ENCODE measurements at places on chromosomes 5 and 9.
A peak's percentile ranks its signal among the peaks of the same experiment; 100 is the strongest.

- DNase-seq = no peak
These were observed 203.6 kb upstream of the GRAMD2B start for GRCh38 chr5:126219616-126220015.

DNA sequence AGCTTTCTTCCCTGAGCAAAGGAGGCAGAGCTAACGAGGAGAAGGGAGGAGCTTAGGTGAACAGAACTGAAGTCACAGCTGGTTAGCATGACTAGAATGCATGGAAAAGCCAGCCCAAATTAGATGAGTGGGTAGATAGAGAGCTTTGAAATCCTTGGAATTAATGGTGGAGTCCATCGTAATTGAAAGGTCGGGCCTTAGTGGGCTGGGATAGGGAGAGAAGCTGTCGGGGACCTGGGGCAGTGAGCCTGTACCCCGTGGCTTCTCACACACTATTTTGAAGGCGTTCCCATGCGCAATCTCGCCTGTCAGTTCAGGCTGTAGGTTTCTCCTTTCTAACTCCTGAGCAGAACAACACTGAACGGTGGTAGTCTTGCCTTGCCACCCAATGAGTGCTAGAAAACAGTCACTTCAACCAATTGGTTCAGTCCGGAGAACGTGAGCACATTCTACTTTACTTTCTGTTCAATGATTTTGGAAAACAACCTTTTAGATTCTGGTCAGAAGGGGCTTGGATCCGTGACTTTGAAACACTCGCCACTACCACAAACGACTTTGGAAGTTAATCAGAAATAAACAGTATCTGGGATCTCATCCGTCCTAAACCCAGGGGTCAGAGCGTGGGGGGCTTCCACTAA, 655 bp upstream of the RAI14 start:
- peak; percentile 28 for DNase-seq

- DNase-seq = no peak
These were observed 93.6 kb upstream of the OTULINL start for GRCh38 chr5:14487897-14488570.

DNA sequence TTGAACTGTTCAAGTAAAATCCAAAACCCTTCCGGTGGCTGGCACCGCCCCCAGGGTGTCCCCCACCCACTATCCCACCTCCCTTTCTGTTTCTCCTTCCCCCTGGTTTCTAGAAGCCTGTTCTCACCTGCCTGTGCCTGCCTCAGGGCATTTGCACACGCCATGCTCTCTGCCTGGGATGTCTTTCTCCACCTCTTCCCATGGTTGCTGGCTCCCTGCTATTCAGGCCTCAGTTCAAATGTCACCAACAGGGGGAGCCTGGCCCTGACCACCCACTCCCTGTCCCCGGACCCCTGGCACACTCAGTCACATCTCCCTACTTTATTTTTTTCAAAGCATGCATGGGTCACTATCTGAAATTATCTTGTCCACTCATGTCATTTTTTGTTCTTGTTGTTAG, 39.9 kb upstream of the EEIG1 start:
- no peak for DNase-seq

- no peak for DNase-seq
These were observed 36.2 kb upstream of the CKS2 start for GRCh38 chr9:89274838-89275237.

GRCh38 chr9:21455320-21455719, 15.1 kb downstream of the IFNA1 start:
- DNase-seq = peak; percentile 36

DNA sequence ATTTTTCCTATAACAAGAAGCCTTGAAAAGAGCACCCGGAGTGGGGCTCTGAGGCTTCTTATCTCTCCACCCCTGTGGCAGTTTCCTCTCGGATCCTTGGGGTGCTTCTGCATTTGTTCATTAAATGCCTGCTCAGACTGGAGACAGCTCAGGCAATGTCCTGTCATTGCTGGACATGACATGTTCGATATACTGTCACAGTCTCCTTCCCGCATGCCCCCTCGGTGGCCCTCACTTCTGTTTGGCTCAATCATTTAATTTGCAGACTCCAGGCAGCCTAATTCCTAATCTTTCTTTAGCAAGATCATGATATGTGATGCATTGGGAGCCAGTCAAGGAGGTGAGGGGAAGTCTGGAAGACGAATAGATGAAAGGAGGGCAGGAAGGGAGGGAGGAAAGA, 37.5 kb upstream of the CPEB4 start:
- no peak for DNase-seq

GRCh38 chr5:41815663-41816229, 54.5 kb downstream of the OXCT1 start:
- no peak for DNase-seq

DNA sequence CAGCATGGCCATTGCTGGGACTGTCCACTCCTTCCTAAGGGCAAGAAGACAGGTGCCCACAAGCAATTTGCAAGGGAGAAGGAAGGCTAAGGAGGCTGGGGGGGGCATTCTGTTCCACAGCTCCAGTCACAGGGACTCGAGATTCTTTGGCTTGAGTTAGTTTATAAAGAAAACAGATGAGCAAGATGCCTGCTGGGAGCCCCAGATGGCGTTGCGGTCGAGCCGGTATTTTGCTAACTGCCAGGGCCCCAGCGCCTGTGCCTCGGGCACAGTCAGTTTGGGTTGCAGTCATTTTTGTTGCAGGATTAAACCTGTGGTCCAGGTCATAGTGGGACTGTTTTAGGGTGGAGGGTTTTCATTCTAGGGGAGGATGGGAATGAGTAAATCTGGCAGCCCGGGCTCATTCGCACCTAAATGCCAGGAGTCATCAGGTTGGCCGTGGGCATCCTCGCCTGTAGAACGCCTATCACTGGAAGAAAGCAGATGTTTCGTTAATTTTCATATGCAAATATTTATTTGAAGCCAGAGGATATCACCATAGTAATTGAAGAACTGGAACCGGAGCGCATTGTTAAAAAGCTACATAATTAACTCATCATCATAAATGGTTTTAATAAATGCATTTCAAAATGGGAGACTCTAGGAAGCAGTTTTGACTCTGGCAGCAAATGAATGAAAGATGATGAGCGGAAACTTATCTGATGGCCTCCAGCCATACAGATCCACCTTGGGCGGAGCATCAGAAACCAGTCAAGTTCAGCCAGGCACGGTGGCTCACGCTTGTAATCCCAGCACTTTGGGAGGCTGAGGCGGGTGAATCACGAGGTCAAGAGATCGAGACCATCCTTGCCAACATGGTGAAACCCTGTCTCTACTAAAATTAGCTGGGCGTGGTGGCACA, 87.1 kb upstream of the FCN2 start:
- DNase-seq = no peak

DNA sequence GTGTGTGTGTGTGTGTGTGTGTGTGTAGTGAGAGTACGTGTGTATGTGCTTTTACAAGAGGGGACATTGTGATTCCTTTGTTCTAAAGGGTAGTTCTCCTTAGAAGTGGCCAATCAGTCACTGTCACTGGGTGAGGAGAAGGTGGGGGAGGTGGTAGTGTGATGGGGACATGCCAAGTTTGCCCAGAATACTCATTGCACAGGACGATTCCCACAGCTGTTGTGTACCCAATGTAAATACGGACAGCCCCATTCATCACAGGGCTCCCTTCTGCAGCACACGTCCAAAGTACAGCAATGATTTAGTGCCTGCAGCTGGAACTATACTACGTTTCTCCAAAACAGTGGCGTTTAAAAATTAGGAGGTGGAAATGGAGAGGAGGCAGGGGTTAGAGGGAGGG, 287.8 kb downstream of the TLR4 start:
- no peak for DNase-seq

GRCh38 chr5:74492230-74492629, 148.3 kb downstream of the ENC1 start:
- no peak for DNase-seq

DNA sequence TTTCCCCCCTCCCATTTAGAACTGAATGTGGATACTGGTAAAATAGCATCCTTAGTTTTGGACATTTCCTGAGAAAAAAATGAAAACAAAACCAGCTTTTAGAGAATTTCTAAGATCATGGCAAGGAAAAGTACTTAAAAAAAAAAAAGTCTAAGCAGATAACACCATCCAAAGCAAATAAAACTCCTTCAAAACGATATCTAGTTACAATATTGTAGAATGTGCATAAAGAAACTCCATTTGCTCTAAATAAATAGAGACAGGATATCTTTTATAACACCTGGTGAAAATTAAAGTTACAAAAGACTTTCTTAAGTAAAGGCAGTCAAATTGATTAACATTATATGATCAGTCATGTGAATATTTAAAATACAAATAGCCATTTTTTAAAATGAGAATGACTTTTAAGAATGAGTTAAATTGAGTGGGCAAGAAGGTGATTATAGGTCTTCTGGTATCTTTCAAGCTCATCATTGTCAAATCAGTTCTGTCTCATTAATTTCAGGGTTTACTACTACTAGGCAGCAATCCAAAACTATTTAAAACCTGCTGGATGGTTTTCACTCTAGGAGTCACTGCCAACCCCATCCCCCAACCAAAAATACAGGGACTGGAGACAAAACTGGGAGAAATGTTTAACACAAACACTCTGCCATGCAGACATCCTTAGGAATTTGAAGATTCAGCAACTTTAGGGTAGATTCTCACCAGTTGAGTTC, 382.6 kb downstream of the ADGRV1 start:
- no peak for DNase-seq

DNA sequence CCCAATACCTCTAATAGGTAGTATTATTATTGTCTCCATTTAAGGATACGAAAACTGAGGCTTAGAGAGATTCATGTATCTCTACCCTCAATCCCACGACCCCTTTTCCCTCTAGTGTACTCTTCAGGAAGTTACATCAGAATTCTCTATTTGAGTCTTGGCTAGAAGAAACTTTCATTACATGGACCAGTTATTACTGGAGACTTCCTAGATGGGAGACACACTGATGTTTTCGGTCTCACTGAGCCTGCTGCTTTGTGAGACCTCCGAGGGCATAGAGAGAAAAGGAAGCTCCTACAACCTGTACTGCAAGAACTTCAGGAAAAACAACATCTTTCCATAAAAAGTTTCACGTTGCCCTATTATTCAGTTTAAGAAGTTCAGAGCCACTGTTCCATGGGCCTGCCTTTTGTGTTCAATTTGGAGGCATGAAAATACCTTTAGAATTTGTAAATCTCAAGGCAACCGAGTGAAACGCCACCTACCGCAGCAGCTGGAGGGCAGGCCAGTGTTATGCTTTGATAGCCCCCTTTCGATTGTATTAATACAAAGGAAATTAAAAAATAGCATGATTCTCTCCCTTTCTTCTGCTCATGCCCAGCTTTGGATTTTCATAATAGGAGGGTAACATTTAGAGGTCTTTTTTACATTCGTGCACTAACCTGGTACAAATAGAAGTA, 223.3 kb downstream of the EBF1 start:
- no peak for DNase-seq

GRCh38 chr5:51652980-51653379, 269.7 kb downstream of the ISL1 start:
- no peak for DNase-seq

DNA sequence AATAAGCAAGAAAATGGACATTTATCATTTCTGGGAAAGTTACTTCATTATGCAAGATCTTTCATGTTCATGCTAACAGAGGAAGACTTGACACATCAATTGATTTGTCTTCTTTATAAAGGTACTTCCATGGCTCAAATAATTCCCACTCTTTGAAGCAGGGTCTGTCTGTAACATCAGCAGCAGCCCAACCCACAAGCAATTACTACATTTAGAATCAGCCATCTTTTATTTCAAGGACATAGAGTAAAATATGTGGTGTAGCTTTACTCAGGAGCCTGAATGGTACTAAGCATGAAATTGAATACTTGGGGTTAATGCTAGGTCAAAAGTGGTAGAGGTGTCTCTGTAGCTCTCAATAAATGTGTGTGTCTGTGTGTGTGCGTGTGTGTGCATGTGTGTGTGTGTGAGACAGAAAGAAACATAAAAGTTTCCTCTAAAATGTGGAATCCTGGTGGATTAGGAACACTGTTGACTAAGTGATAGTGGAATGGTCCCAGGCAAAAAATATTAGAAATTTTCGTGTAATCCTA, 581.1 kb downstream of the CAAP1 start:
- DNase-seq = no peak

- DNase-seq = no peak
These were observed 30.2 kb downstream of the PAEP start for GRCh38 chr9:135591506-135592330.

- no peak for DNase-seq
These were observed 840.2 kb upstream of the C9orf72 start for GRCh38 chr9:28413471-28413870.

GRCh38 chr5:78811121-78811817, 162.7 kb upstream of the LHFPL2 start:
- no peak for DNase-seq

DNA sequence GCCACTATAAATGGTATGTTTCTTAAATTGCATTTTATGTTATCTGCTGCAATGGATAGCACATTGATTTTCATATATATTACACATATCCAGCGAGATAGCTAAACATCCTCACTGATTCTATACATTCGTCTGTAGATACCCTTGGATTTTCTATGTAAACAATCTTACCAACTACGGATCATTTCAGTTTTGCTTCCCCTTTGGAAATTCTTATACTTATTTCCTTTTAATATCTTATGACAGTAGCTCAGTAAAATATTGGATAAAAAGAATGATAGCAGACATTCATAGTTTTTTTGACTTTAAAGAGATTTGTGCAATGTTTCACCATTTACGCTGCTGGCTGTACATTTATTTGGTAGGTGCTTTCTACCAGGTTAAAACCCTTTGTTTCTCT, 254.9 kb downstream of the SYK start:
- DNase-seq = no peak

DNA sequence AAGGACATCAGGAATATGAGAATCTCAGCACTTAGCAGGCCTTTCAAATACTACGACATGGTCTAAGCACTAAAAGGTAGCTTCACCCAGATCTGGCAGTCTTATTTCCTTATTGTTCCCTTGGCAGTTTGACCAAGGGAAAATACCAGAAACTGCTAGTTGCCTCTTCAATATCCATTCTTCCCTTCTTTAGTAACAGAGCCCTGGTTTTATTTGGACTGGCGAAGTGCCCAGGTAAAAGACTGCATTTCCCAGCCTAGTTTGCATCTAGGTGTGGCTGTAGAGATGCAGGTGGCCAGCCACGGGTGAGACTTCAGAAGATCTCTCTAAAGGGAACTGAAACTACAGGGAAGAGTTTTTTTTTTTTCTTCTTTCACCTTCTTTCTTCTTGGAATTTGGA, 21.6 kb downstream of the DMRT2 start:
- DNase-seq = no peak

DNA sequence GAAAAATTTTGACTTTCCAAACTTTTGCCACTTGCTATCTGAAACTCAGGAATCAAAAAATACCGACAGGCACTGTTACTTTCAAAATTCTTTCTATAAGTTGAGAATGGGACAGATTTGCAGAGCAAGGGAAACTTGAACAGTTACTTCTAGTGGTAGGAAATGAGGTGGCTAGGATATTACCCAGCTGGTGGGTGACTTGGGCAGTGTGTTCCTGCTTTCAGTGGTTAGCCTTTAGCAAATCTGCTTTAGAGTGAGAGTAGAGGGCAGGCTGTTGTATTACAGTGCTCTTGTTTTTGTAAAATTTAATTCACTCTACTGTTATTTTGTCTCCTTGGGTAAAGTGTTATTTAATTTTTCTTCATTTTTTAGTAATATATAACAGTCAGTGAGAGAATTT, 40.2 kb upstream of the ROPN1L start:
- no peak for DNase-seq
